Stimulated activated CD4-positive, alpha-beta T cell treated with anti-CD3 and anti-CD28 coated beads, Interleukin-15, amount 100 ng/mL, for 1 hour (primary cell): ENCODE measurements at places on chromosomes 2 and 18.

DNA sequence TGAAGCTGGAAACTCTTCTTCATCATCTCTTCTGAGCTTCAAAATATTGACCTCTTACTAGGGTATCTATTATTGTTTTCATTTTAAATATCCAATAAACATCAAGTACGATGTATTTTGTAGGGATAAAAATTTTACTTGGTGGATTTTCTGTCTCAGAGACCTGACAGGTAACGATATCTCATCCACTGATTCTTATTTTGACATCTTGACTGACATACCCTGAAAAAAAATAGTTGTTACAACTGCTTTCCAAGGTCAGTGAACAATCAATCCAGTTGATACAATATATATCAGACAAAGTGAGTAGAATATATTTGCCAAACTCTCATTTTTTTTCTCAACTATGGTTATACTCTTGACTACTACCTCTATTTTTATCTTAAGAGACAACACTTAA is 963.7 kb upstream of the CDH2 start:
- DNase-seq: no peak

- no peak for DNase-seq
These were observed 1919.9 kb upstream of the LRRTM1 start for GRCh38 chr2:82224301-82224940.

- DNase-seq: no peak
These were observed 293.6 kb downstream of the SOX11 start for GRCh38 chr2:5985536-5986385.

DNA sequence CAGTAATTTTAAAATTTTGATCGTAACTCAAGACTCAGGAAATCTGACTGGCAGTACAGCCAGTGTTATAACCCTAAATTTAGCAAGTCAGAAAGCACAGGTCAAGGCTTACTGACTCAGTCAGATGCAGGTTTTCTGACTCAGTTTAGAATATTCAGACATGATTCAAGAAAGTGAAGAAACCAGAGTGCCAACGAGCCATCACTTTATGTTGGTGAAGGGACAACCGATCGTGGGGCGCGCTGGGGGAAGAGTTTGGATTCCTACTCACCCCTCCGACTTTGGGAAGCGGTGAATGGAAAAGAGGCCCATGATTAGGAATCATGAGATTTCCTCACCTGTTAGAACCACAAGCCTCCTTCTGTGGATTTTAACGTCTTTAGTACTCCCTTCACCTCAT is 998 bp downstream of the RNF149 start:
- DNase-seq: no peak

DNA sequence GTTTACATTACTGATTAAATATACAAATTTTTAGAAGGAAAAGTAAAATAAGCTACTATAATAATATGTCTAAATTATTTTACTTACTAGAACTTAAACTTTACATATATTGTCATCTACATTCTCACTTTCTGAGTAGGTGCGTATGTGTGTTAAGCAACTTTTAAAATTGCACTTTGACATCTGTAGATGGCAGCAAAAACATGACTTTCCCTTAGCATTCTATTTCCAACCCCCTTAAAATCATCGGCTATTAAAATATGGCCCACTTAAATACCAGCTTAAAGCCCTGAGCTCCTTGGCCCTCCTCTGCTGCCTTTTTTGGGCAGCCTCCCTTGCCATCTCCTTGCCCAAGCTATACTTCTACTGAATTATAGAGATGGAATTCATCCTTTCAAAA is 78.0 kb downstream of the UPP2 start:
- no peak for DNase-seq

GRCh38 chr2:227454323-227454860 is 17.6 kb upstream of the AGFG1 start:
- DNase-seq: no peak

- no peak for DNase-seq
These were observed 402.3 kb downstream of the ERBB4 start for GRCh38 chr2:212136216-212136795.

DNA sequence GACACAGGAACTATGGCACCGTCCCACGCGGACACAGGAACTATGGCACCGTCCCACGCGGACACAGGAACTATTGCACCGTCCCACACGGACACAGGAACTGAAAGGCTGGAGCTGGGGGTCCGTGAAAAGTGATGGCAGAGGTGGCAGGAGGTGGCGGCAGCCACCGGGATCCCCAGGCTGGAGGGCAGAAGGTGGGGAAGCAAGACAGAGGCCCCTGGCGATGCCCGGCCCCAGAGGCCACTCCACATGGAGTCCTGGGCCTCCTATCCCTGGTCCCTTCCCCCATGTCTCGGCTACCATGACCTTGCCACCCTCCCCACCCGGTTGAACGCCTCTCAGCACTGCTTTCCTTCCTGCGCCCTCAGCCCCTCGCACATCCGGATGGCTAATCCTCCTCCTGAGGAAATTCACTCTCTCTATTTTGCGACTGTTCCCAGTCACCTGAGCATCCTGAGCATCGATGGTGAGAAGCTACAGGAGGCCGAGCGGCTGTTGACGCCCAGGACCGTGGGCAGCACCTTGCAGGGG is 181.4 kb downstream of the TMEM18 start:
- DNase-seq: no peak

- no peak for DNase-seq
These were observed 104.9 kb downstream of the STPG4 start for GRCh38 chr2:47050021-47050760.

DNA sequence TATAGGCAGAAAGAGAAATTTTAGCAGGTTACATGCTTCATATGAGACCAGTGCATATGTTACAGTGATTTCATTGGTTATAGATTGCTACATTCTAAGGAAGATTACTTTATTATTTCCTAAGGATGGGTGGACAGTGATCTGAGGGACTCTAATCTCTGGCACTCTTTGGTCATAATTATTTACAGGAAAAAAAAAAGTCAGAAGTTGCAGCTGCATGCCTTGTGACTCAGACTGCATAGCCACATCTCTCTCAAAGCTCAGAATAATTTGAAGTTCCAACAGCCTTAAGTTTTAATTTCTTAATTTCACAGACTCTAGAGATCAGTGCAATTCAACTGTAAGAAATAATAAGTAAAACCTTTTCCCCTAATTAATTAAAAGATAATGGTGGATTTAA is 27.1 kb upstream of the BARD1 start:
- no peak for DNase-seq

DNA sequence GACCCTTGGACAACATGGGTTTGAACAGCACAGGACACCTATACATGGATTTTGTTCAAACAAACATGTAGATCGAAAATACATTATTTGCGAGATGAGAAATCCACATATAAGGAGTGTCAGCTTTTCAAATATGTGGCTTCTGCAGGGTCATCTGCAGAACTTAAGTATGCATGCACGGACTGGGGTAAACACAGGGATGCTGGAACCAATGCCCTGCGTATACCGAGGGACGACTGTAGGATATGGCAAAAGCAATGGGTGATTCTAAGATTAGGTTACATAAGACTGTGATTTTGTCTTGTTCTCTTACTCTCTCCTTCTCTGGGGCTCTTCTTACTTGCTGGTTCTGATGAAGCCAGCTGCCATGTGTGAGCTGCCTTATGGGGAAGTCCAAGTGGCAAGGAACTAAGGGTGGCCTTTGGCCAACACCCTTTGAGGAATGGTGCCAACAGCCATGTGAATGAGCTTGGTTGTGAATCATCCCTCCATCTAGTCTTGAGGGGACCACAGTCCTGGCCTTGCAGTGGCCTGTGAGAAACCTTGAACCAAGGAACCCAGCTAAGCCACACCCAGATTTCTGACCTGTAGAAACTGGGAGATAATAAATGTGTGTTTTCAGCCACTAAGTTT is 66.5 kb downstream of the EVA1A start:
- no peak for DNase-seq

DNA sequence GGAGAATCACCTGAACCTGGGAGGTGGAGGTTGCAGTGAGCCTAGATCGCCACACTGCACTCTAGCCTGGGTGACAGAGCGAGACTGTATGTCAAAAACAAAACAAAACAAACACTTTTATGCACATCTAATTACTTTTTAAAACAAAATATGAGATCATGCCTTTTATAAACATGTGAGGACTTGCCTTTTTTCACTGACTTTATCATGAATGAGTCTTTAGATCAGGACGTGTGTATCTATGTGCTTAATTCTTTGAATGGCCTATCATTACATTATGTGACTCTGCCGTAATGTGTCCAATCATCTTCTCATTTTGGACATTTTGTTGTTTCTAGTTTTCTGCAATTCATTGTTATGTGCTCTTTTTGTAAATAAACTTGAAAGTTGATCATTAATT is 58.7 kb downstream of the FAM117B start:
- DNase-seq: no peak

DNA sequence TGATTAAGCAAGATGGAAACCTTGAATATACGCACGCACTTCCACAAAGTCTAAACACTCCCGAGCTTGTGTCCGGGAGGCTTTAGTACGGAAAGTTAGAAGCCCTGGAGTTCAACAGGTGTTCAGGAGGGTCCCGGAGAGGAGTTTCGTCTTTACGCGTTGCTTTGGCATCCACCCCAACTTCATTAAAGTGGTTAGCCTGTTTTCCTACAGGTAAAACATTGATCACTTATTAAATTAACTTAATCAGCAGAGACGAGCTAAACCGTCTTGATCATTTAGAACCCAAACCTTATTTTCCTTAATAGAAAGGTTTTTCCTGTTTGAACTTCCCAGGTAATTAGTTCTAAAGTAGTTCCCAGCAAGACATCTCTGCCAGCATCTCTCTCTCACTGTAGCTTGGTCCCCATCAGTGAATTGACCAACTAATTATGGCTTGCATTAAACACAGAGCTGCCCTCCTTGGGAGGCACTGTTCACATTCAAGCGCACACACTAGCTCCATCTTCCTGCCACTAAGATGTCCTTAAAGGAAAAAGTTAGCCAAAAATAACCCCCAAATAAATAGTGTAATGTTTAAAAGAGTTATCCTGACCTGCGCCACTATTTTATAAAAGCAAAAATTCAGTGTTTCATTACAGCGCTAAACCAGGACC is 1.4 kb downstream of the NPAS2 start:
- no peak for DNase-seq

DNA sequence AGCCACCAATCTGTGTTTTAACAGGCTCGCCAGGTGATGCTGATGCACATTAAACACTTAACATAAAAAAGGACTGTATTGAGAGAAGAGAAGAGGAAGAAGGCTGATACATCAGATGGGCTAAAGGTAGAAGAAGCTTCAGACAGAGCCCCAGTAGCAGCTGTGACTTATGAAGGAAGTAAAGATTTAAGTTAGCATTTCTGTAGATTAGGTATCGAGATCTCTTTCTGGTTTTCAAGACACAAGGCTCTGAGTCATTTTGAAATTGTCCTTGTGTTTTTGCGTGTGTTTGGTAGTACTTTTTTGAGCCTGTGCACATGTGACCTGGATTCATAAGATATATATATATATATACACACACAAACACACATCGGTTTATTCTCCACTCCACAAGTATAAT is 40.6 kb upstream of the GCFC2 start:
- DNase-seq: no peak

GRCh38 chr2:39150102-39150562 is 29.3 kb upstream of the SOS1 start:
- no peak for DNase-seq
